ENCODE measurements at places on chromosomes 4 and X. TPM values are rescaled to one million over a fixed set of nuclear protein-coding genes. Genes with fewer than 3 reads are reported as not detected.

DNA sequence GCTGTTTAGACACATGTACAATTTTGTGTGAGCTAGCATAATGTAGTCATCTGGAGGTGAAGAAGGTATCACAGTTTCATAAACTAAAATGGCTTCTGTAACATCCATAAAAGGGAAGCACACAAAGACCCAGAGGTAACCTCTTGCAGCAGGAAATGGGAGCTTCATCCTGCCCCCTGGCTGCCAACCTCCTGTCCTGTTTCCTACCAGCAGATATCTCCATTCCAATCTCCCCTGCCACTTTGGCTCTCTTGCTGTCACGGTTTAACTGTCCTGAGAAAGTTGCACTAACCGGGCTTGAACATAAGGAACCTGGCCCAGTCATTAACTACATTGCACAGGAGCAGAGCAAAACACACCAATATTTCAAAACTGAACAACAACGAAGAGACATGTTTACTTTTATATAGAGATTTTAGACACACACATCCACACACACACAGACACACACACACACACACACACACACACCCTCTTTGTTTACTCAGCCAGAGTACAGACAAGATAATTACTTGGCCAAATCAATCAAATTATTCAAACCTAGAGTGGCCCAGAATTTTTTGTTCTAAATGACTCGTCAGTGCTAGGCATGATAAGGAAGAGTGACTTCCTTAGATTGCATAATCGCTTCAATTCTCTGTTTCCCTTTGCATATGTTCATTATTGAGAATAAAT is 24.2 kb downstream of the MID2 start:
- no peak for DNase-seq
- H3K27ac ChIP-seq, result no peak overlapping the region
- no peaks in the 10 kb centered on the region for H3K27me3 ChIP-seq
- H3K4me3 ChIP-seq, result no peak overlapping the region
- no peaks in the 10 kb centered on the region for H3K36me3 ChIP-seq
- H3K4me1 ChIP-seq, result no peaks in the 10 kb centered on the region

IDH3G gene
- 80.7 TPM for total RNA-seq

GRCh38 chr4:142838778-142839177 is 7.3 kb downstream of the INPP4B start:
- no peaks in the 10 kb centered on the region for H3K4me1 ChIP-seq
- H3K27me3 ChIP-seq, result no peaks in the 10 kb centered on the region
- H3K27ac ChIP-seq, result no peak overlapping the region
- no peak for DNase-seq
- H3K4me3 ChIP-seq, result no peak overlapping the region
- no peaks in the 10 kb centered on the region for H3K36me3 ChIP-seq

DNA sequence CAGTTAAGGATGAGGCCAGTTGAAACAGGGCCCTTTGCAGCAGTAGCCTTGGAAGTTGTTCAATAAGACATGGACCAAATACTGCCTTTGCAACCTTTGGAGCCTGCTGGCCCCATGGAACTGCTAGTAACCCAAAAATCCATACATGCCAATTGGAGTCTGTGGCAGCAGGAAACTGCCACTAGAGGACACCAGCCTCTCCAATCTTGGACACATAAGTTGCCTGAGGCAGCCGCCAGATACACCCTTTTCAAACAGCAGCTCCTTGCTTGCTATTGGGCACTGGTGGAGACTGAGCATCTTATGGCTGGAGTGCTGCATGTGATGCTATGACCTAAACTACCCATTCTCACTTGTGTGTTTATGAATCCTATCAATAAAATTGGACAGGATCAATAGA is 14.8 kb upstream of the LAP3 start:
- peaks cover 8% of the 10 kb centered on the region for H3K4me1 ChIP-seq
- no peaks in the 10 kb centered on the region for H3K27me3 ChIP-seq
- H3K4me3 ChIP-seq, result no peak overlapping the region
- H3K36me3 ChIP-seq, result no peaks in the 10 kb centered on the region

- no peak overlapping the region for H3K4me3 ChIP-seq
- no peaks in the 10 kb centered on the region for H3K36me3 ChIP-seq
- H3K27me3 ChIP-seq, result no peaks in the 10 kb centered on the region
- no peak for DNase-seq
- H3K4me1 ChIP-seq, result no peaks in the 10 kb centered on the region
- no peak overlapping the region for H3K27ac ChIP-seq
These were observed 422.1 kb downstream of the BCOR start for GRCh38 chrX:39675619-39676018.

- no peak overlapping the region for H3K27ac ChIP-seq
- no peak for DNase-seq
- H3K36me3 ChIP-seq, result no peaks in the 10 kb centered on the region
- H3K4me3 ChIP-seq, result no peak overlapping the region
- H3K27me3 ChIP-seq, result no peaks in the 10 kb centered on the region
These were observed 333.3 kb downstream of the TRAM1L1 start for GRCh38 chr4:116752027-116752426.

SPATA18 gene
- not detected for total RNA-seq

DNA sequence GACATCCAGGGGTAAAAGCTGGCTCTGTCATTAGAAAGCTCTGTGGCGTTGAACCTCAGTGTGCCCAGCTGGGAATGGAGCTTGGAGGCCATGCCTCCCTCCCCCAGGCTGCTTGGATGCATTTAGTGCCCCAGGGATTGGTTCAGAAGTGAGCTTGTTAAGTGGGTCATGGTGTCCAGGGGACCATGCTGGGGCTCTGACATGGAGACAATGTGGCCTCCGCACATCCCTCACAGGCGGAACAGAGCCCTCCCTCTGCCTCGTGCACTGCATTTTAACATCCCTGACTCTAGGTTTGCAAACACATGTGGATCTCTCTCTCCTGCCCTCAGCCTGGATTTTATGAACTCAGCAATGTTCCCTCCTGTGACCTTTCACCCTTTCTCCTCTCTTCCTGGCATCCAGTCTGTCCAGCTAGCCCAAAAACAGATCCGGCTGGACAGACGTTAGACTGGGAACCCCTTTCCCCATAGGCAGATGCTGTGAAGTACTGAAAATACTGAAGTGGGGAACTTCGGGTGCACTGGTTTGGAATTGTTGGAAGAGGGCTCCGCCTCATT is 81.5 kb downstream of the SORCS2 start:
- no peaks in the 10 kb centered on the region for H3K36me3 ChIP-seq
- H3K4me1 ChIP-seq, result no peaks in the 10 kb centered on the region
- no peak overlapping the region for H3K4me3 ChIP-seq
- no peak overlapping the region for H3K27ac ChIP-seq

DNA sequence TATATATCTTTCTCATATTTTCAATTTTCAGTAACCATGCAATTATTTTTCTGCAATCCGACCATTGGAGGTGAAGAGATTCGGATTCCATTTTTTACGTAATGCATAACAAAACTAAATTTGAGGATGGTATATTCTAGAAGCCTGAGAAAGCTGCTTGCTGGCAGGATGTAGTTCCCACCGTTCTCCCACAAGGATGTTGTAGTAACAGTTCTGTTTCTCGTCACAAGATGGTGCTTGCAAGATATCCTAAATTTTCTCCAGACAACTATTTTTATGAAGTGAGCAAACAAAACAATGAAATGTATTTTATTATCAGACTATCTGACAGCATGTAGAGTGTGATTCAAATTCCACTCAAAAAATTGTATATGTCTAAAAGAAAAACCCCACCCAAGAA is 10.7 kb downstream of the PWWP3B start:
- no peak overlapping the region for H3K27ac ChIP-seq
- no peaks in the 10 kb centered on the region for H3K27me3 ChIP-seq
- no peaks in the 10 kb centered on the region for H3K36me3 ChIP-seq

GRCh38 chr4:6924361-6924779 is 14.7 kb downstream of the TBC1D14 start:
- no peak overlapping the region for H3K27ac ChIP-seq
- H3K4me3 ChIP-seq, result no peak overlapping the region

UCP1 gene
- not detected for total RNA-seq

DNA sequence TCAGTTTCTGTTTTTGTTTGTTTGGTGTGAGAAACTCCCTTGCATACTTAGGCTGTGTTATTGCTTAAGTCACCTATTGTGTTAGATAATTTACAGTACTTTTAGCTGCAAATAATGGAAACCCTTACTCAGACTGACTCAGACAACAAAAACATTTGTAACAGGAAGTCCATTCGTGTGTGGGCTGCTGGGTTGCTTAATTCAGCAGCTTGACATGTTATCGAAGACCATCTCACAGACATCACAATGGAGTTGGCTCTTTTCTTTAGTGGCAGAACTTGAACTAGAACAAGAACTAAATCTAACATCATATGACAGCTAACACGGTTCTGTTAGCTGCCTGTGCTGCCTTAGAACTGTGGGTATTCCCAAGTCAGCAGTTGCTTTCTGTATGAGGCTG is 9.9 kb upstream of the GABRE start:
- H3K4me1 ChIP-seq, result no peaks in the 10 kb centered on the region
- no peak for DNase-seq
- no peak overlapping the region for H3K27ac ChIP-seq
- H3K27me3 ChIP-seq, result no peaks in the 10 kb centered on the region
- H3K4me3 ChIP-seq, result no peak overlapping the region

DNA sequence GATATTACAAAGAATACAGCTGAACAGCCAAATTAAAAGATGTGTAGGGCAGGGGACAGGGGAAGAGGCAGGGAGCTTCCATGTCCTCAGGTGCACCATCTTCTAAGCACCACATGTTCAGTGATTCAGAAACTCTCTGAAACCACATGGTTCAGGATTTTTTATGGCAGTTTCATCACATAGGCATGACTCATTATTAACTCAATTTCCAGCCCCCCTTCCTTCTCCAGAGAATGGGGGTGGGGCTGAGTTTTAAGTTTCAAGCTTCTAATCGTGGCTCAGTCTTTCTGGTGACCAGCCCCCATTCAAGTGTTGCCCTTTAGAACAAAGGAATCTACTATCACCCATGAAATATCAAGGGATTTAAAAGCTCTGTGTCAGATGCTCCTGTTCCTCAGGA is 317.8 kb upstream of the GALNT7 start:
- no peaks in the 10 kb centered on the region for H3K27me3 ChIP-seq
- no peaks in the 10 kb centered on the region for H3K36me3 ChIP-seq

DNA sequence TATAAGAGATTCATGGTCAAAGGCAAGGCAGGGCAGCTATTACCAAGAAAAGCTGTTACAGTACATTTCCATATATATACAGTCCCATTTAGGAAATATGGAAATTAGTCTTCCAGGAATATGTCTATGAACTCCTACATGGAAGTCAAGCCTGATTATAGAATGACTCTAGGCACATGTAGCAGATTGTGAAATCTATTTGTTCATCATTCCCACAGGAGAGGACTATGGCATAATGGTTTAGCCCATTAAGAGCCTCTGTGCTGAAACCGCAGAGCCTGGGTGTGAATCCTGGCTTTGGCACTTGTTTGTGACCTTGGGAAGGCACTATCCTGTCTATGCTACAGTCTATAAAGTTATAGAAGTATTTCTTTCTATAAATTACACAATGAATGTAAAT is 764.8 kb downstream of the RAPGEF2 start:
- no peaks in the 10 kb centered on the region for H3K36me3 ChIP-seq
- no peak overlapping the region for H3K4me3 ChIP-seq
- H3K27ac ChIP-seq, result no peak overlapping the region
- no peak for DNase-seq
- H3K4me1 ChIP-seq, result no peaks in the 10 kb centered on the region

TMEM255A gene
- total RNA-seq, result 0.87 TPM

TEC gene
- 0.45 TPM for total RNA-seq

DNA sequence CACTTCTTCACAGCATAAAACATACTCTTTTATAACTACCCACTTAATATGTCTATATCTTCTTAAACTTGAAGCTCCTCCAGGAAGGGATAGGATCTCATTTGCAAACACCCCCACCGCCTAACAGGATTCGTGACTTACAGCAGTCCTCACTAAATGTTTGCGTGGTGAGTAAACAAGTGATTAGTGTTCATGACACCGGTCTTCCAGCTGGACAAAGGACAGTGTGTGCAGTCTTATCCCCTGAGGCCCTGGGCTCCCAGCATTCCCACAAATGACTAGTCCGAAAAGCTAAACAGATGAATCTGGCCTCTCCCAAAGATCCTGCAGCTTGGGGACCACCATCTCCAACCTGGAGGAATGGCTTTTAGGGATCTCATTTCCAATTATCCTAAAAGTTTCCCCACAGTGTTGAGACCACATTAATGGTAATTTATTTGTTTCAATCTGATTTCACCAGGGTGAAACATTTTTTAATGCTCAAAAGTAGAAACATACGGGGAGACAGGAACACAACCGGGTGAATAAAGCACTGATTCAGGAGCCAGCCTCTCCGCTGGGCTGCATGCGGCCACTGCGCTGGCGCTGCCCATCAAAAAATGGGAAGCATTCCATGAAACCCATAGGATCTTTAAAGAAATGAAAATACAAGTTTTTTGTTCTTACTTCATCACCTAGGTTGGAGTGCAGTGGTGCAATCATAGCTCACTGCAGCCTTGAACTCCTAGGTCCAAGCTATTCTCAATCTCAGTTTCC is 69.2 kb downstream of the HADH start:
- no peaks in the 10 kb centered on the region for H3K4me1 ChIP-seq
- no peak for DNase-seq
- H3K36me3 ChIP-seq, result no peaks in the 10 kb centered on the region

GPR50 gene
- not detected for total RNA-seq

UBA6 gene
- 56.7 TPM for total RNA-seq

DNA sequence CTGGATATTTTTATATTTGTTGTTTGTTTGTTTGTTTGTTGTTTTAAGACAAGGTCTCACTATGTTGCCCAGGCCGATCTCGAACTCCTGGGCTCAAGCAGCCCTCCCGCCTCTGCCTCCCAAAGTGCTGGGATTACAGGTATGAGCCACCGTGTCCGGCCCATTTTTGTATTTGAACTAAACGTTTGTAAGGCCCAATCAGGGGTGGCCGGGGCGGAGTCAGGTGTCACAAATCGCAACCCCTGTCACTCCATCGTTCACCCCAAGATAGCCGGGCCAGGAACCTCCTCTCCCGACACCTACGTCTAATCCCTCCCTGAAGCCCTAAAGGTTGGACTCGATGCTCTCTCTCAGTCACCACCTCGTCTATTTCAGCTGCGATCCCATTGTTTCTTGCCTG is 722 bp upstream of the EFHC2 start:
- no peak overlapping the region for H3K4me3 ChIP-seq
- H3K36me3 ChIP-seq, result no peaks in the 10 kb centered on the region
- H3K27ac ChIP-seq, result no peak overlapping the region
- DNase-seq, result no peak
- H3K4me1 ChIP-seq, result no peaks in the 10 kb centered on the region

KCTD8 gene
- not detected for total RNA-seq

DNA sequence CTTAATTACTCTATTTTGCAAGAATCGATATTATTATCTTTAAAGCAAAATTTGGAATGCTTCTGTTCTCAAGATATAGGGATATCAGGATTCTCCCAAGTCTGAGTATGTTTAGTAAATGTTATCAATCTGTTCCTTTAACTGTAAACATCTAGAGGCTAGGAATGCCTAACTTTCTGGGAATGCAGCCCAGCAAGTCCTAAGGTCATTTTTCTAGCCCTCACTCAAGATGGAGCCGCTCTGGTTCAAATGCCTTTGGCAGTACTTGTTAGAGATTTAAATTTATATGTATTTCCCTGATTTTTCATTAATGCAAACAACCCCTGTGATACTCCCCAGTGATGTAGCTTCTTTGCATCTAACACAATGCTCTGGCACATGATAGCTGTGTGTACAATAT is 623.8 kb upstream of the LCORL start:
- no peaks in the 10 kb centered on the region for H3K36me3 ChIP-seq
- no peak overlapping the region for H3K27ac ChIP-seq
- no peak for DNase-seq
- H3K27me3 ChIP-seq, result no peaks in the 10 kb centered on the region

- no peaks in the 10 kb centered on the region for H3K36me3 ChIP-seq
- H3K4me3 ChIP-seq, result no peak overlapping the region
- no peaks in the 10 kb centered on the region for H3K27me3 ChIP-seq
- H3K4me1 ChIP-seq, result no peaks in the 10 kb centered on the region
These were observed 3.9 kb upstream of the TTC29 start for GRCh38 chr4:146949559-146949958.
